ENCODE measurements at places on chromosomes 1 and 21.
A peak's percentile ranks its signal among the peaks of the same experiment; 100 is the strongest.

DNA sequence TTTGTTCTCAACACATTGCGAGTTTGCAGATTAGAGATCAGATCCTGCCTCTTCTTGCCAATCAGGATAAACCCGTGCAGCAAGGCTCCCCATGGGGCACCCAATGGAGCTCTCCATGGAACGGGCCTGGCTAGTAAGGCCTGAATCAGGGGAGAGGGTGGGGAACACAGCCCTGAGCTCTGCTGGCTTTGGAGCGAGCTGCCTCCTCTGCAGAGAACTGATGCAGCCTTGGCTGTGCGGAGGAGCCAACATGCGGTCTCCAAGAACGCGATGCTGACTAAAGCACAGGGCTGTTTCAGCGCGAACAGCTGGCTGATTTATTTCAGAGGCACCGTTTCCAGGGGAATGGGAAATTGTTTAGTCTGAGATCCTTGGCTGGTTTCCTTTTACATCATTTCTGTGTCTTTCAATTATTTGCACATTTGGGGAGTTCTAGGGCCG is 139.7 kb downstream of the TSEN15 start:
- DNase-seq, result no peak

DNA sequence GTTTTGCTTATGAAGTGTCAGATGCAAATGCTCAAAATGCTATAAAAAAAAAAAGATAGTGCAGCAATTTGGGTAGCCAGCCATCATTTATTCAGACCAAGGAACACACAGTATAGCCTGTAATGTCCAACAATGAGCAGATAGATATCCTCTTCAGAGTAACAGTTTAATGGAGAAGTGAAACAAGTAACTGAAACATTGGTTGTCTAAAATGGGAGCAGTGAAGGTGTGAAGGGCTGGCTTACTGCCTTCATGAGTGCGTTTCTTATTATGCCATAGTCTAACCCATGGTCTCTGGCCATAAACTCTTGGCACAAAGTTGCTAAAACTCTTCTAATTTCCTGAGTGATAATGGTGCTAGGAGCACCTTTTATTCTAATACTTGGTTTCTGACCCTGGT is 11.4 kb downstream of the RGS5 start:
- DNase-seq, result no peak

DNA sequence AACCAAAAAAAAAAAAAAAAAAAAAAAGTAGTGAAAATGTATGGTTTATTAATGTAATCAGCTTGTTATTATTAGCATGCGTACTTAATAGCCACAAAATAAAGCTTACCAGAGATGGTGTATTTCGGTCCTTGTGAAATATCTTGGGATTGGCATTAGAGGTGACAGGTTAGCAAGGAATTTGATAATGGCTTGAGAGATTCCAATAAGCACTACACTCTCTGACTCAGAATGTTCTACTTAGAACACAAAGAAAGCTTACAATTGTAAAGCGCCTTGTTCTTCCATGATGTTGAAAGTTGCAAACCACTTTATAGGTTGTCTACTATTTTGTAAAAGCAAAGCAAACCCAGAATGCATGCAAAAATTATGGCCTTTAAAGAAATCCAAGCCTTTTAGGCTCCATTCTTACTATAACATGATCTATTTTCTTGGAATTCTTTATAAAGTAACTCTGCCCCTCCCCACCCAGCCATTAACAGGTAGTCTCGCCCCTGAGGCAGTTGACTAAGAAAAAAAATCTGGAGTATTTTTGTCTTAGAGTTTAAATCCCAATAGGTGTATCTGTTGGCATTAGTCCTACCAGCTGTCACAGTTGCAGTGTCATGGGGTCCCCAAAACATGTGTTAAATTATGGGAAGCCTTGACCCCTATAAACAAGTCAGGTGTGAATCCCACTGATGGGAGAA is 129.2 kb downstream of the DHRS3 start:
- no peak for DNase-seq

- DNase-seq, result peak; percentile 31
Observed at GRCh38 chr1:211939876-211940468, 95.4 kb downstream of the INTS7 start.

DNA sequence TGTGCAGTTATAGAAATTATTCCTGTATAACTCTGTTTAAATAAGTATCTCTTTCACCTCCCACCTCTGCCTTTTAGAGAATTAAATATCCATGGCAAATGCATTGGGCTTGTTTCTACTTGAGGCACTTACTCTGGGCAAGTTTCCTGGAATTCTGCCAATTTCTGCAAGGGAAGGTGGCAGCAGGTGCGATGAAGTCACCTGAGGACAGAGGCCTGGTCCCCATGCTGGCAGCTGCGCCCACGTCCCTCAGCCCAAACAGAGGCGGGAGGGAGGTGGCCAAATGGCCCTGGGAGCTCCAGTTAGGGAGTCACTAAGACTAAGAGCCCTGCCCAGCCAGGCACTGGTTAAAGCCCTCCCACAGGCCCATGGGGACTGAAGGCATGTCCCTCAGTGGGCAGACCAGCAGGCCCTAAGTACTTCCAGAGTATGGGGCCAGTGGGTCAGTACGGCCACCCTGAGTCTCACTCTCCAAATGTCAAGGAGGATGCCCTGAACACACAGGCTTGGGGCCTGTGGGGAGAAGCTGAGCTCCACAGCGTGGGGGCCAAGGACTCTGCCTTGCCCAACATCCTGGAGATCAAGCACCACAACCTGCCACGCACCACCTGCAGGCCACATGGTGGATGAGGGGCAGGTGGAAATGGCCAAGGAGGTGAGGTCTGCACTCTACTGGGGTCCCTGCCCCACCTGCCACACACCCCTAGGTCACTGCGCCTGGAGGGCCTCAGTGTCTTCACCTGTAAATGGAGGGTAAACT is 19.4 kb downstream of the ACOT7 start:
- DNase-seq, result no peak

GRCh38 chr1:46480959-46481646 is 8.5 kb upstream of the DMBX1 start:
- DNase-seq, result no peak

DNA sequence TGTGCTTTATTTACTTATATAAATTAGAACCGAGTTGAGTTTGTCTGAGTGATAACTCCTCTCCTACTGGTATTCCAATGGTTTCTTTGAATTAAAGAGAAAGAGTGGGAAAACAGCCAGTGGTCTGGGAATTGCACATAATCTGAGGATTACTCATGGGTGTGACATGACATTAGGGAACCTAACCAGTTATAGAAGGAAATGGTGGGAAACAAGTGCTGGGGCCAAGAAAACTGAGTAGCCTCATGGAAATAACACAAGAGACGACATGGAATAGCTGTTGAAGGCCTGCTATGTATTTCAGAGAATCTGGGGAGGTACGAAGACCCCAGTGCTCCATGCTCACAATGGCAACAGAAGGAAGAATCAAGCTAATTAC is 41.8 kb upstream of the LRRC52 start:
- DNase-seq, result no peak

GRCh38 chr1:4056422-4056821 is 156.3 kb upstream of the C1orf174 start:
- DNase-seq, result no peak

- no peak for DNase-seq
Observed at GRCh38 chr1:170194451-170194850, 48.7 kb downstream of the NTMT2 start.

DNA sequence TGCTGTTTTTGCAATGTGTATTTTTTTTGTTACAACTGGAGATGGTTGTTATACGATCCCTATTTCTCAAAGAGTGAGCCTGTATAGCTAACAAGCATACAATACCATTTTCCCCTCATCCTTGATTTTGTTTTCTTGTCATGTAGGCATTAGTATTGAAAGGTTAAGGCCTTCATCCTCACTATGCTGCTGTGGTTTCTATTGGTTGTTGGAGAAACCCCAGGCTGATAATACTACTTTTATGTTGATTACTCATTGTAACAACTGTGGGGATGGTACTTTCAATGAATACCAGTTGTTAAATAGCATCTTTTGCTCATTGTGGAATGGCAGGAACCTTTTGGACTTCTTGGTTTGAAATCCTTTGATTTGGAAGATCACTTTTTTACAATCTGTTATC is 39.0 kb upstream of the MACF1 start:
- no peak for DNase-seq

- DNase-seq, result no peak
Observed at GRCh38 chr1:111733183-111733991, 5.8 kb downstream of the INKA2 start.

GRCh38 chr1:33792651-33793050 is 71.2 kb upstream of the HMGB4 start:
- DNase-seq, result no peak

DNA sequence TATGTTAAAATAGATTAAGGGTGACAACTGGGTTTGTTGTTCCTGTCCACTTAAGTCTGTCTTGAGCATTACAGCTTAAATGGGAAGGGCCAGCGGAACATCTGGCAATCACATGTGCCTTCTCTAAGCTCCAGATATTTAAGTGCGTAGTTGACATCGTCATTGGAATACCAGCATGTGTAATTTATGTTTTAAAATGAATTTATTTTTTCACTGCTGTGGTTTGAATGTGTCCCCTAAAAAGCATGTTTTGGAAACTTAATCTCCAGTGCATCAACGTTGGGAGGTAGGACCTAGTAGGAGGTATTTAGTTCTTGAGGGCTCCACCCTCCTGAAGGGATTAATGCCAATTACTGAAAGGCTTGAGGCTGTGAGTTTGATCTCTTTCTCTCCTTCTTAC is 13.4 kb downstream of the ZCCHC17 start:
- DNase-seq, result no peak

GRCh38 chr1:40825996-40826395 is 36.2 kb downstream of the CITED4 start:
- no peak for DNase-seq

DNA sequence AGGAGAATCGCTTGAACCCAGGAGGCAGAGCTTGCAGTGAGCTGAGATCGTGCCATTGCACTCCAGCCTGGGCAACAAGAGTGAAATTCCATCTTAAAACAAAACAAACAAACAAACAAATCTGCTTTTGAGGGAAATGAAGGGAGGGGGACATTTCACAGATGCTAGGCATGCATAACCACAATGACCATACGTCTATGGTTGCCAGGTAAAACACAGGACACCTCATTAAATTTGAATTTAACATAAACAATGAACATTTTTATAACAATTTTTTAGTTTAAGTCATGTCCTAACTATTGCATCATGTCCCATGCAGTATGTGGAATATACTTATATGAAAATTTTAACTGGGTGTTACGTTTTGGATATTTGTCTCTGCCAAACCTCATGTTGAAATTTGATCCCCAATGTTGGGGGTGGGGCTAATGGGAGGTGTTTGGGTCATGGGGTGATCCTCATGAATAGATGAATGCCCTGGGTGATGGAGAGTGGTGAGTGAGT is 31.0 kb upstream of the ZBTB18 start:
- DNase-seq, result no peak

DNA sequence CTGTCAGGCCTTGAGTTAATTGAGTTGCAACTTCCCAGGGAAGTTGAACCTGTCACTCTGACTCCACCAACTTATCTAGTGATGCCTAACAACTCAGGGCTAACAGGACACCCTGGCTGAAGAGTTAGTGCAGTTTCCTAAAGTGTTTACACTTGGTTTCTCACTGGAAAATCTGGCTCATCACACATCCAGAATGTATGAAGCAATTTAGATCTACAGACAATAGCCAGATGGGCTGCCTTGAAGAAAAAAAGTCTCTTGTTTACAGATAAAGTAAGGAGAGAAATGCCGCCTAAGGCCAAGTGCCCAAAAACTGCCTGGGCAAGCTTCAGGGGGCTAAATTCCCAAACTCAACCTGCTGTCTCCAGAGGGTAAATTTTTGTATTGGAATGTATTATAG is 446.3 kb upstream of the NCAM2 start:
- no peak for DNase-seq

- DNase-seq, result no peak
Observed at GRCh38 chr1:204205486-204205885, 8.3 kb downstream of the GOLT1A start.

- DNase-seq, result no peak
Observed at GRCh38 chr21:33268737-33269441, 2.7 kb downstream of the IL10RB start.

GRCh38 chr1:197614916-197615692 is 160.2 kb downstream of the DENND1B start:
- DNase-seq, result no peak

- DNase-seq, result no peak
Observed at GRCh38 chr1:203331224-203331623, 19.7 kb downstream of the FMOD start.

DNA sequence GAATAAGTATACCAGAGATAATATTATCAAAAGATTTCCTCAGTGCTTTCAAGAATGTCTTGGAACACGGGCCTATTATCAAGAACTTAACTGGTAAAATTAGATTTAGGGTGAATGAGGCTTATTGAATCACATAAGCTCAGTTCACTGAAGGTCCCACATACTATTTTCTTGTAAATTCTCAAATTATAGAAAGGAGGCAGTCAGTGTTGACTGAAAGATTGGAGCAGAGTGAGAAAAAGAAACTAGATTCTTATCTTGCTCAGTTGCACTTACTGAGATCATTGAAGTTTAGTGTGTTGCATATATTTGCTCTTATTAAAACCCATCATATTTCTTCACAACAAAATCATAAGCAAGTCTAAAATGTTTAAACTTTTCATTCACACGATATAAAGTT is 3.9 kb upstream of the RGS1 start:
- no peak for DNase-seq

GRCh38 chr1:160975026-160975425 is 20.4 kb upstream of the ITLN2 start:
- DNase-seq, result no peak

GRCh38 chr1:117615474-117615873 is 9.6 kb downstream of the TENT5C start:
- DNase-seq, result no peak

GRCh38 chr1:234643111-234643849 is 33.3 kb upstream of the IRF2BP2 start:
- DNase-seq, result no peak

DNA sequence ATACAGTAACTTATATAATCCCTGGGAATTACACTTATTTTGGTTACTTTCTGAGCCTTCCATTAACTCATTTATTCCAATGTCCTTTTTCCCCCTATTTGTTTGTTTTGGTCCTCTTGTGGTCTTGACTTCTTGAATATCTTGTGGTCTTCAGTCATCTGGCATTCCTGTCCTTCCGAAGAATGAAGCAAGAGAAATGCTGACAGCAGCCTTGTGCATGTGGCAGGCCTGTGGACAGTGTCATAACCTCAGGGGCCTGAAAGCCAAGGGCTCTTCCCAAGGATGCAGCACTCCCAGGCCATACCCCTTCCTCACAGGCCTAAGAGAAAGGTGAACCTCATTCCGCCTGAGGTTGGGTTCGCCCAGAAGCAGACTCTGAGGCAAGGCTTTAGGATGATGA is 470.2 kb downstream of the DISC1 start:
- DNase-seq, result no peak

DNA sequence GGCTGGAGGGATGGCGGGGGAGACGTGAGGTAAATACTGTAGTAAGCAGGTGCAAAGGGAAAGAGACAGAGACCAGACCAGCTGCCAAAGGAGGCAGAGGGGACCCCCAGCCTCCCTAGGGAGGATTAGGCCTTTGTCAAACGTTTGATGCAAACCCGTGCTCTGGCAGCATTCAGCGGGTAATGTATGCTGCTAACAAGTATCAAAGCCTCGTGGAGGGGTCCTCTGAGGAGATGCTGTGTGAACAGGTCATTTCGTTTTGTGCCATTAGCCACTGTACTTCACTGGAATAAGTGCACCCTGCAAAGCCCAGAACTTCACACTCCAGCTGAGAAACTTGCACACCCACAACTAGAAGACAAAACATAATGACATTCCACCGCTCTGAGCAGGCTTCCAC is 644.5 kb downstream of the NPHP4 start:
- no peak for DNase-seq
